ENCODE measurements at places on chromosomes 12 and 14.
A peak's percentile ranks its signal among the peaks of the same experiment; 100 is the strongest.

DNA sequence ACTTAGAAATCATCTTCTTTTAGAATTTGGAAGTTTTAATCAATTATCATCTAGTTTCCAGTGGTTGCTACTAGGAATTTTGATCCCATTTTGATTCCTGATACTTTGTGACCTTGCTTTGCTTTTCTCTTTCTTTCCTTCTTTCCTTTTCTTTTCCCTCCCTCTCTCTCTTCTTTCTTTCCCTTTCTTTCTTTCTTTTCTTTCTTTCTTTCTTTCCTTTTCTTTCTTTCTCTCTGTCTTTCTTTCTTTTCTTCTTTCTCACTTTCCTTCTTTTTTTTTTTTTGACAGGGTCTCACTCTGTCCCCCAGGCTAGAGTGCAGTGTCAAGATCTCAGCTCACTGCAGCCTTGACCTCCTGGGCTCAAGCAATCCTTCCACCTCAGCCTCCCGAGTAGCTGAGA lies 81.5 kb upstream of the OSBPL8 start:
- no peak for DNase-seq

DNA sequence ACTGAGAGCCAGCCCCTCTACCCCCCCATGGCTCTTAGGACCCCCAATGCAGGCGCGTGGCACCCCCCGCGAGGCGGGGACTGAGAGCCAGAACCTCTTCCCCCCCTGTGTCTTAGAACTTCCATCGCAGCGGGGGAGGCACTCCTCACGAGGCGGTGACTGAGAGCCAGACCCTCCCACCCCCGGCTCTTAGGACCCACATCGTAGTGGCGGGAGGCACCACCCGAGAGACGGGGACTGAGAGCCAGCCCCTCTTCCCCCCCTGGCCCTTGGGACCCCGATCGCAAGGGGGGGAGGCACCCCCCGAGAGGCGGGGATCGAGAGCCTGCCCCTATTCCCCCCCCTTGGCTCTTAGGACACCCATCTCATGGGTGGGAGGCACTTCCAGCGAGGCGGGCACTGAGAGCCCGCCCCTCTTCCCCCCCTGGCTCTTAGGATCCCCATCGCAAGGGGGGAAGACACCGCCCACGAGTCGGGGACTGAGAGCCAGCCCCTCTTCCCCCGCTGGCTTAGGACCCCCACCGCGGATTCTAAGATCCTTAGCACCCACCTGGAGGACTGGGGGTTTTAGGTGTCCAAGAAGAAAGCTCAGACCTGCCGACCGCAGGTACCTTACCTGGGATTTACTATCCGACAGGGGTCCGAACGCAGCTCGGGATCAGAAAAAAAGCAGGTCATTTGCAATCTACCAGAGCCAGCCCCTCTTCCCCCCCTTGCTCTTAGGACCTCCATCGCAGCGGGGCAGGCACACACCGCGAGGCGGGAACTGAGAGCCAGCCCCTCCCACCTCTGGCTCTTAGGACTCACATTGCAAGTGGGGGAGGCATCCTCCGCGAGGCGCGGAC lies 44.9 kb downstream of the DDX11 start:
- no peak for DNase-seq

DNA sequence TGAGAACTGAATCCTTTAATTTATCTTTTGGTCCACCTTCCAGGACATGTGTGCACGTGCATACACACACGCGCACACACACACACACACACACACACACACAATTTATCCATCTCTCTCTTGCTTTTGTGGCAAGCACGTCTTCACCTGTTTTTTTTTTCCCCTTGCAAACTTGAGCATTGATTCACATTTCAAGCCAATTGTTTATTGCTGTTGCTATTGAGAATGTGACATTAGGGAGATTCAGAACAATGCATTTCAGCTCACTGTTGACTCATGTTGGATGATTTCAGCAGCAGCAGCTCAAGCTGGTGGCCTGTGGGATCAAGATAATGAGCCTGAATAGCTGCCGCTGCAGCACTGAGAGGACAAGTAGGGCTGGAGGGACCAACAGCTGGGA lies 128.9 kb downstream of the SNAPC1 start:
- no peak for DNase-seq

GRCh38 chr14:74907744-74908143 lies 15.3 kb downstream of the RPS6KL1 start:
- no peak for DNase-seq

GRCh38 chr12:42255221-42255865 lies 17.3 kb upstream of the YAF2 start:
- DNase-seq, result no peak

GRCh38 chr12:84996759-84997158 lies 39.3 kb downstream of the TSPAN19 start:
- no peak for DNase-seq

DNA sequence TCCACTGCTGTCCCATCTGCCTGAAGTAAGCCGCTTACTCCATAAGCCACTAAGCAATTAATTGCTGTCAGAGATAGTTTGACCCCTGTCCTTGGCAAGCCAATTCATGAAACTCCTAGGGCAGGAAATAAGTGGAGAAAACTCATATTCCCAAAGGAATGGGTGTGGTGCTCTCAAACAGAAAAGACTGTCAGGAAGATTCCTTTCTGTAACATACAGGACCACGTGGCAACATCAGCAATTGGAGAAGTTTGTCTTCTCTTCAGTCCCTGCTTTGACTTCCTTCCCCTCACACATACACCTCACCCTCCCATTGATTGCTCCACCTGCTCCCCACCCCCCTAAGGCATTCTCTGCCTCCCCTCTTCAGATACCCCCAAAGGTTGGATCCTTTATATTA lies 36.2 kb upstream of the MDM1 start:
- DNase-seq, result no peak

- DNase-seq, result peak; percentile 89
Observed at GRCh38 chr12:56221757-56222530, at the start of gene RNF41. TSS of gene RNF41 (minus strand) at chr12:56221922. CDS start at chr12:56214047, 7,875 bp downstream.

GRCh38 chr12:115096588-115097397 lies 412.8 kb upstream of the TBX3 start:
- DNase-seq, result no peak

DNA sequence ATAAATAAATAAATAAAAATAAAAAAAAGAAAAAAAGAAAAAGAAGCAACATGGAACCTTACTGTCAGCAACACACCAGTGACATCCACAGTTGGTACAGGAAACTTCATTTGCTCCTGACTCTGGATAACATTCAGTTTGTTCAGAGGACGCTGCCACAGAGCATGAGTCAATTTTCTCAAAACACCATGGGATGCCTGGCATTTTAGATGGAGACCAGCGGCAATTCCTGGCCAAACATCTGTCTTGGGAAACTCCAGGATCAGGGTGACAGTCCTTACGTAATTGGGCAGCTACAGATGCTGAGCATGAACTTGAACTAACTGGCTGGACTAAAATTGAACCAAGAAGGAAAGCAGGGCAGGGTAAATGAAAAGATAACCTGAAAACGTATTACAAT lies 166.2 kb upstream of the CPNE8 start:
- DNase-seq, result no peak

- no peak for DNase-seq
Observed at GRCh38 chr14:88452231-88452630, 66.8 kb downstream of the SPATA7 start.

GRCh38 chr12:65565601-65566560 lies 258.4 kb upstream of the HMGA2 start:
- no peak for DNase-seq

GRCh38 chr12:131153956-131154355 lies 200.2 kb downstream of the ADGRD1 start:
- DNase-seq, result no peak
